Activated CD4-positive, alpha-beta T cell treated with anti-CD3 and anti-CD28 coated beads, Interleukin-2, amount 10 ng/mL, durations not matched to agents 24 days and 14 days (primary cell): ENCODE measurements at places on chromosomes 5 and 9. TPM values are rescaled to one million over a fixed set of nuclear protein-coding genes. Genes with fewer than 3 reads are reported as not detected.

GRCh38 chr5:154534457-154535050 lies 56.5 kb upstream of the HAND1 start:
- no peak for DNase-seq

DNA sequence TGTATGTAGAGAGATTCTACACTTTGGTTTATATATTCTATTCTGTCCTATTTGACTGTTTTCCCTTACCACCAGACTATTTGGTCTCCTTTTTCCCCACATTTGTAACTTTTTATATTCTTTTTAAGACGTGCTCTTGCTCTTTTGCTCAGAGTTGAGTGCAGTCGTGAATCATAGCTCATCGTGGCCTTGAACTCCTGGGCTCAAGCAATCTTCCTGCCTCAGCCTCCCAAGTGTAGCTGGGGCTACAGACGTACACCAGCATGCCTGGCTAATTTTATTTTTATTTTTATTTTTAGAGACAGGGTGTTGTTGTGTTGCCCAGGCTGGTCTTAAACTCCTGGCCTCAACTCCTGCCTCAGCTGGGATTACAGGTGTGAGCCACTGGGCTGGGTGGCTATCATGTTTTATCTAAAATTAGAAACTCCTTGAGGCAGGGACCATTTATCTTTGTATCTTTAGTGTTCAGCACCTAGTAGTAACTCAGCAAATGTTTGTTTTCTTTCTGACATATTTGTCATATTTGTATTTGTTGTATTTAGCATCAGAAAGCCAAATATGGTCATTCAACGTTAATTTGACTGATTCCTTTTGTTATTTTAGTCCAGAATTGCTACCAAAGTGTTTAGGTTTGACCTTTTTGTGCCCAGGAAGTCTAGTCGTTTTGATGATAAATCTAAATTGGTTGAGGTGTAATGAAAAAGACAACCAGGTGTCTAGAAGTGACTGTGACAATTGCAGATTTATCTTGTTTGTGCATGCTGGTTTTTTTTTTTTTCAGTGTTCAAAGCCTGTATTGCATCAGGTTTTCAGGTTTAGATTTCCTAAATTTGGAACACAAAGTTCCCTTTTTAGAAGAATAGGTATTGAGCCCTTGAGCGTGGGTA lies 44.3 kb downstream of the ERBIN start:
- DNase-seq = no peak

- DNase-seq = no peak
These were observed 233.9 kb upstream of the ZNF608 start for GRCh38 chr5:124980163-124980941.

DNA sequence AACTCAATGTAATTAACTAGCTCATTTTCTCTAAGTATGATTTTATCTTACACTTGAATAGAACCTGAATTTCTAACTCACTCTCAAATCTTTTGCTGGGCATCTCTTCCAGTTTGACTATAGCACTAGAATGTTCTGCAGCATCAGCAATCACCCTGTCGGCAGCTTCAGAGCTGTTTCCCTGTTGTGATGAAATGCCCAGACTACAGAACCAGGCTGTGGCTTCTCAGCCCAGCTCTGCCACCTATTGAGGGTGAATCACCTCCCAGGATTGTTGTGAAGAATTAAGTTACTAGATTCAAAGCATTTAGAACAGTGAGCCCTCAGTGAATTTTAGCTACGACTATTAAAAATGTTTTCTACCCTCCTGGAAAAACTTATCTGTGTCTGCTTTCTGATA lies 90.4 kb upstream of the ANKRD55 start:
- DNase-seq = no peak

DNA sequence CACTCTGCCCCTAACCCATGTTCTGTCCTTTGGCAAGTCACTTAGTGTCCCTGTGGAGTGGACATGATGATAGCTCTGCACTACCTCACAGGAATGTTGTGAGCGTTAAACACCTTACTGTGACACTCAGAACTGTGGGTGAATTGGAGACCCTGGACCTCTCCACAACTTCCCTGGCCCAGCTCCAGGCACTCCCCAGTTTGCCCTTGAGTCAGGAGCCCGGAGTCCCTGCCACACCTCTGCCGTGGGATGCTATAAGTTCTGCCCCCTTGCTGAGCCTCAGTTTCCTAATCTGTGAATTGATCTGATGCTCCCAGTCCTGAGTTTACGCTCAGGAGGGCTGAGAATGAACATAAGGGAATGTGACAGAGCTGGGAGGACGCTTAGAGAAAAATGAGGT lies 34.4 kb downstream of the GSN start:
- no peak for DNase-seq

- DNase-seq = no peak
These were observed 50.0 kb downstream of the CAMSAP1 start for GRCh38 chr9:135857371-135857786.

- DNase-seq = no peak
These were observed 525.4 kb upstream of the TLE4 start for GRCh38 chr9:79046401-79046800.

GRCh38 chr5:150255659-150256409 lies 33.7 kb downstream of the CAMK2A start:
- DNase-seq = no peak

GRCh38 chr5:139814191-139814601 lies 18.6 kb downstream of the PSD2 start:
- no peak for DNase-seq

DNA sequence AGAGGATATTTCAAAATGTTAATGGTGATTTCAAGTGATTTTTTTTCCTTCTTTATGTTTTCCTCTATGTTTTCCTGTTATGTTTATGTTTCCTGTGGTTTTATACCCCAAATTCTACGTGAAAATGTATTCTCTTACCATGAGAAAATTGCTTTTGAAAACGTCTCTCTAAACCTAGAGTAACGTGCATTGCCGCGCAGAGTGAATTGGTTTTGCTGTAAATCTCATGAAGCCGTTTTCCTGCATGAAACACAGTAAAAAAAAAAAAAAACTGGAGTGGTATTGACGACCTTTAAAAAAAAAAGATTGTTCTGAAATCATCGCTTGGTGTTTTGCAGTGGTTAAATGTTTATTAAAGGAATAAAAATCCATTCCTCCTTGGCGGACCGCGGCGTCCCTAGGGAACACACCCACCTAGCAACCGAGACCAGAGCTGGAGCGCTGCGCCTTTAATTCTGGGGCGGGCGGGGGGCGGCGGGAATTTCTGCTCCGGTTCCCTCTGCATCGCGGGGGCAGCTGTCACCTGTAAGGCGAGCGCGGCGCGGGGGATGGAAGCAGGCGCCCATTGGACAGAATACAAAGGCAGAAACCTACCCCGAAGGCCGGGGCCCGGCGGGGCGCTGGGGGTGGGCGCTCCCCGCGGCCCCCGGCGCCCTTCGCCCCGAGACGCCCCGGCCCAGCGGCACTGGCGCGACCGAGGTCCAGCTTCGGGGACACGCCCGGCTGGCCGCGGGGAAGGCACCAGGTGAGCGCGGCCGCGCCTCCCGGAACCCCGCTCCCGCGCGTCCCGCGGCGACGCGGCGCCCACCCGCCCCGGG lies at the start of gene SOWAHA:
Gene SOWAHA (plus strand): TSS at position 522 of the 818 bp plus-strand sequence. CDS start 320 bp downstream, outside the sequence.
- peak; percentile 71 for DNase-seq

- DNase-seq = peak; percentile 82
These were observed at the start of gene ABL1 for GRCh38 chr9:130834371-130835336. TSS of gene ABL1 (plus strand) at chr9:130835254. CDS start at chr9:130835447, 193 bp downstream.

GRCh38 chr5:180611140-180611850 lies 20.0 kb upstream of the SCGB3A1 start:
- DNase-seq = no peak

DNA sequence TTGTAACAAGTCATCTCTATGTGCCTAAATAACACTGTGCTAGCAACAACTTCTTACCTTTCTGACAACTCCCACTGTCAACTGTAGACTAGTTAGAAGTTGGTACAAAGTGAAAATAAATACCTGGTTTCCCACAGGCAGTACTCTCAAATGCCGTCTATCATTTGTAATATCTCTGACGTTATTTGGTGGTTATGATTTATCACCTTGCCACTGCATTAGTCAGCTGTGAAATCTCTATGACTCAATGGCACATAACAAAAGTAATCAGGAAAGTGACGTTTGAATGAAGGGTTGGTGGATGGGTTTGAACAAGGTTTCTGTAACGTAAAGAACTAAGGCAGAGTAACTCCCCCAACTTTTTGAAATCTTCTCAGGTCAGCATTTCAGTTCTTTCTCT lies 592.3 kb downstream of the MAT2B start:
- no peak for DNase-seq

GRCh38 chr9:79616013-79616412 lies 44.2 kb downstream of the TLE4 start:
- DNase-seq = no peak

GRCh38 chr9:98536542-98537173 lies 172.1 kb downstream of the GABBR2 start:
- DNase-seq = peak; percentile 71

GRCh38 chr5:141623611-141624010 lies 4.8 kb upstream of the DIAPH1 start:
- no peak for DNase-seq

DNA sequence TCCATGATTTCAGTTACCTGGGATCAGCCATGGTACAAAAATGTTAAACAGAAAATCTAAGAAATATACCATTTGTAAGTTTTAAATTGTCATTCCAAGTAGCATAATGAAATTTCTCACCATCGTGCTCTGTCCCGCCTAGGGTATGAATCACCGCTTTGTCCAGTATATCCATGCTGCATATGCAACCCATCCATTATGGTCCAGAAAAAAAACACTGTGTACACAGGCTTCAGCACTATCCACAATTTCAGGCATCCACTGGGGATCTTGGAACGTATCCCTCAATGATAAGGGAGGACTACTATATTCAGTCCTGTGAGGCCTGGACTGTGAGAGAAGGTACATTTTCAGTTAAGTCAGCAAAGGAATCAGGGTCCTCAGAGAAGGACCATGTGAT lies 37.6 kb upstream of the HNRNPA0 start:
- DNase-seq = no peak

DNA sequence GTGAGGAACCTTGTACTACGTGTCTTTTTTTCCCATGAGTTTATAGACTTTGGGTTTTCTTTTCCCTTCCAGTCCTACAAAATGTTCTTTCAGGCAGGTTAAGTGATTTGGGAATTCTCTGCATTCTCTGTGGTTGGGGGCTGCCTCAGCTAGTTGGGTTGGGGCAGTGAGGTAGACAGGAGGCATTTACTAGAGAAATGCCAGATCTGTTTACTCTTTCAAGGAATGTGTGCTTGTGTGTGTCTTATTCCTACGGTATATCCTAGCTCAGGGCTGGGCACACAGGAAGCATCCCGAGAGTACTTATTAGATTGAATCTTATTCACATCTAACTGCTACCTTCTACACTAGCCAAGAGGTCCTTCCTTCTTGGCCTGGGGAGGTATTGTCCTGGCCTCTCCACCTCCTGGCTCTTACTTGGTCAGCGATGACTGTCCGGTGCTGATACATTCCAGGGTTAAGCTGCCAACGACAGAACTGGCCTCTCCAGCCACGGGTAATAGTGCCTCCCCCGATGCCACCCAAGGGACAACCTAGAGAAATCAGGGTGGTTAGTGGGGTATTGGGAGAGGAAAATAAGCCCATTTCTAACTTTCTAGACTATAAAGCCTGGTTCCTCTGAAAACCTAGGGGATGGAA lies 5.0 kb downstream of the GBA2 start:
- DNase-seq = no peak

GRCh38 chr9:107172160-107172978 lies 110.7 kb upstream of the RAD23B start:
- peak; percentile 89 for DNase-seq

- DNase-seq = no peak
These were observed 98.7 kb upstream of the MPDZ start for GRCh38 chr9:13378154-13378553.

DNA sequence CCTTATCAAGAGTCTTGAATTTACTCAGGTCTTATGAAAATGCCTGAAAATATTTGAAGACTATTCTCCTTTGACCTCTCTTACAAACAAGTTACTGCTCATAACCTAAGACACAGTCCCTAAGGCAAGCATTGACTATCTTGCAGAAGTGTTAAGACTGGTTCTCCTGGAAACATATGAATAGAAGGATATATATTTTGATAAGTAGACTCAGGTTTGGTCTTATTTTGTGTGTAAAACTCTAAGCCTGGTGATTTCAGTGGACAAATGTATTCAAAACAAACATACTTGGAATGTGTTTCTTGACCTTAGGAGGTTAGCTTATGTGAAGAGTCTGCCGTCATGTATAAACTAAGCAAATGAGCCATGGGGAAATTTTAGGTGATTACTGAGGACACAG lies 7.5 kb upstream of the UBQLN1 start:
- no peak for DNase-seq

GRCh38 chr9:136084063-136084944 lies 10.8 kb downstream of the NACC2 start:
- DNase-seq = no peak

- no peak for DNase-seq
These were observed 13.8 kb downstream of the CLPTM1L start for GRCh38 chr5:1330847-1331831.

GRCh38 chr5:139251281-139251687 lies 42.3 kb upstream of the MATR3 start:
- peak; percentile 81 for DNase-seq

DNA sequence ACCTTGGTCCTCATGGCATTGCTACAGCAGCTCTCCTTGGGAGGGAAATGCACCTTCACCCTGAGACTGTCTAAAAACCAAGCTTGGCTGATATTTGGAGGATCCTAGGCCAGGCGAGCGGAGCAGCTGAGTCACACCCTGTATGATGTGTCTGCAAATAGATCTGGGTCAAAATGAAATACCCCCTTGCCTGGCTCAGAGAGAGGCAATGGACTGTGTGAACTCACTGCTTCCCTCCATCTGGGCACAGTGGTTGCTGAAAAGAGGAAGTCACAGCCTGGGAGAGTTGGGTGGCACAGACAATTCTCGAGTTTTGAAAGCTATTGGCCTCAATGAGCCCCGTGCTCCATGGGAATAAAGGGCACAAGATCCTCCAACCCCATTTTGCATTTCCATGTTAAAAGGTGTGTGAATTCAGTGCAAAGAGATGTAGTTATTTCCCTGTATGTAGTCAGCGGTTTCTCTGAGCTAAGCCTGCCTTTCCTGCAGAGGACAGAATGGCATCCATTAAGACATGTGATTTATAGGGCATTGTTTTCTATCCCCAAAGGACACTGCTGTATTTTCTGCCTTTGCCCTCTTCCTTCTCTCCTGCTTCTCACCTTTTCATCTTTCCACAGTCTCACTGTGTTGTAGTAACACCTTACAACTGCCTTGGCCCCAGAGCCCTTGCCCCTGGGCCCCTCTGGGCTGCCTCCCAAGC lies 177.2 kb downstream of the GADD45G start:
- no peak for DNase-seq

GPX3 gene
- not detected in 2 replicates for total RNA-seq

TMEM232 gene
- 1.6 TPM in 2 replicates for total RNA-seq

C9orf78 gene
- total RNA-seq = 59.9 and 60.9 TPM in 2 replicates

LCNL1 gene
- total RNA-seq = not detected in 2 replicates

GBA2 gene
- 46.7 and 50.1 TPM in 2 replicates for total RNA-seq

TMEM215 gene
- total RNA-seq = not detected in 2 replicates

SPAAR gene
- not detected in 2 replicates for total RNA-seq

TRPM6 gene
- total RNA-seq = 0.05 TPM in 1 of 2 replicates, not detected in the other

LOX gene
- total RNA-seq = 0.05 TPM in 1 of 2 replicates, not detected in the other

GABRA6 gene
- total RNA-seq = not detected in 2 replicates

SPATA6L gene
- total RNA-seq = not detected in 2 replicates

HRH2 gene
- total RNA-seq = 67.3 and 70.4 TPM in 2 replicates

FAM221B gene
- total RNA-seq = not detected in 2 replicates

OBP2B gene
- not detected in 2 replicates for total RNA-seq

PLAC8L1 gene
- 0.57 and 1.2 TPM in 2 replicates for total RNA-seq
